ENCODE measurements at places on chromosomes 1 and 21.

- no peak for DNase-seq
These were observed 4.6 kb downstream of the SPATC1L start for GRCh38 chr21:46179708-46180078.

GRCh38 chr1:228150120-228150460 lies 360 bp downstream of the GJC2 start:
- no peak for DNase-seq

DNA sequence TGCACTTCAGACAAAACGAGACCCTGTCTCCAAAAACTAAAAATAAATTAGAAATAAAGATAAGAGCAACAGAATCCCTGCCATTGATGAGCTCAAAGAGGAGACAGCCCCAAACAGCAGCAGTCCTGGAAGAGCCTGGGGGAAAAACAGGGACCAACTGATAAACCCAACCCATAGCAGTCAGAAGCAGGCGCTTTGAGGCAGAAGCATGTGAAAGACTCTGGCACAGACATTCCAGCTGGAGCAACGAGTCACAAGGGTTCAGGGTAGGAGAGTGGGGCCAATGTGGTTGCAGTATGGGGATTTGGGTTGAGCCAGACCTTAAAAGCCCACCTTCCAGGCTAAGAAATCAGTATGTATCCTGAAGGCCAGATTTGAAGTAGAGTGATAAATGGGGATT lies 78.5 kb downstream of the MPZL1 start:
- DNase-seq: no peak

GRCh38 chr21:46620846-46621245 lies 14.6 kb upstream of the PRMT2 start:
- DNase-seq: no peak

DNA sequence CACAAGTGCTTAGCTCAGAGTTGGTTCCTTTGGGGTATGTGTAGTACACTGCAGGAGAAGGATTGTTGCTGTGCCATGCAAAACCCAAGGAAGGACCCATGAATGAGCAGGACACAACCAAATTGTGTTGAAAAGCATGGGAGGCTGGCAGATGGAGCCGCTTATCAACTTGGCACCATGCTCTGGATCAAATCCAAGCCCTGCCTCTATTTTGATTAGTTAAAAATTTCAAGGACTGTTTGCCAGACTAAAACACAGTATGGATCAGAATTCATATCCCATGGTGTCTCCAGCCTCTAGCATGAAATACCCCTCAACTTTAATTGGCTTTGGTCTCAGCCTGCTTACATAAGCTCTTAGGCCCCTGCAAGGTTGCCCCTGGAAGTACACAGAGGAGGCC lies 27.8 kb downstream of the CCDC185 start:
- DNase-seq: no peak

DNA sequence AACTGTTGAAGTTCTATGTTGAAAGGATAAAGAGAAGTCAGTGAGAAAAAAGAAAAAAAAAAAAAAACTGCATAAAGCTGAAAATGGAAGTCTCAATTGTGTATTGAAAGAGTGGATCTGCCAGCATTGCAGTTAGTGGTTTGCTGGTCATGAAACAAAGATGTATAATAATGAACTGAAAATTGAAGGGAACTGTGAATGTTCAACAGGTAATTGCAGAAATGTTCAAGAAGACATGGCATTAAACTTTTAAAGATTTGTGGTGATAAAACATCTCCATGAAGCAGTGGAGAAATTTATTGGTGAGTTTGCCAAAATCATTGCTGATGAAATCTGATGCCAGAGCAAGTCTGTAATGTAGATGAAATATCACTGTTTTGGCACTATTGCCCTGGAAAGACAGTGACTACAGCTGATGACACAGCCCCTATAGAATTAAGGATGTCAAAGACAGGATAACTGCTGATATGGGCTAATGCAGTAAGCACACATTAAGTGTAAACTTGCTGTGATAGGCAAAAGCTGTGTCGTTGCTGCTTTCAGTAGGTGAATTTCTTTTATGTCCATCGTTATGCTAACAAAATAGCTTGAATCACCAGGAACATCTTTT lies 71.0 kb downstream of the RD3 start:
- no peak for DNase-seq

- DNase-seq: no peak
These were observed 9.4 kb downstream of the USP16 start for GRCh38 chr21:29033871-29034270.

DNA sequence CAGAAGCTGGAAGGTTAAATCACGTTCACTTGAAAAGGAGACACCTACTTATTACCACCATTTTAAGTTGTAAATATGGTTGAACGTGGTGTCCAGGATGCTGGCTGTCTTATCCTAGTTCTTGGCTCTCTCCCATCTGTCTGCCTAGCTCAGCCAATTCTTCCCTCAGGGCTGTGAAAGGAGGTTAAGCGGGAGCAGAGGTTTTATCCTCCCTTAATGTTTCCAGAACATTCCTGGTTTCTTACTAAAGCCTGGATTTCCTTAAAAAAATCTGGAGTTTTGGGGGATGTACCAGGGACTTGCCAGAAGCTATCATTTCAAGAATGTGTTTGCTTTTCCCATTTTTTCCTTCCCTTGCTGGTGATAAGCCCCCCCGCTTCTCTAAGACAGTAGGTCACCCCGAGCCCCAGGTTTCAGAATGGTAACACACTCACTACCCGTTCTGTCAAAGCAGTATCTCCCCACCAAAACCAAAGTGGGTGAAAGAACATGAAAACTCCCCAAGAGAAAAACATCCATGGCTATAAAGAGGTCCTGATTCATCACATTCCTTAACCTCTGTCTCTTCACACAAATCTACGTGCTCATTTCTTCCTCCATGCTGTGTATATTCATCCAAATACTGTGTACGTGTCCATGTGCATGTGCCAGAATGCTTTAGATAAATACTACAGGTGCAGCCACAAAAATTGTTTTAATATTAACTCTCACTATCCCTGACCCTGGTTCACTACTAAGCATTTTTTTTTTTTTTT lies 114.7 kb downstream of the MAP3K21 start:
- DNase-seq: no peak

GRCh38 chr1:79373481-79374125 lies 367.1 kb upstream of the ADGRL4 start:
- no peak for DNase-seq

- no peak for DNase-seq
These were observed 177.3 kb upstream of the TMEM51 start for GRCh38 chr1:14976256-14976655.

GRCh38 chr21:26425576-26425975 lies 147.5 kb downstream of the CYYR1 start:
- DNase-seq: no peak

DNA sequence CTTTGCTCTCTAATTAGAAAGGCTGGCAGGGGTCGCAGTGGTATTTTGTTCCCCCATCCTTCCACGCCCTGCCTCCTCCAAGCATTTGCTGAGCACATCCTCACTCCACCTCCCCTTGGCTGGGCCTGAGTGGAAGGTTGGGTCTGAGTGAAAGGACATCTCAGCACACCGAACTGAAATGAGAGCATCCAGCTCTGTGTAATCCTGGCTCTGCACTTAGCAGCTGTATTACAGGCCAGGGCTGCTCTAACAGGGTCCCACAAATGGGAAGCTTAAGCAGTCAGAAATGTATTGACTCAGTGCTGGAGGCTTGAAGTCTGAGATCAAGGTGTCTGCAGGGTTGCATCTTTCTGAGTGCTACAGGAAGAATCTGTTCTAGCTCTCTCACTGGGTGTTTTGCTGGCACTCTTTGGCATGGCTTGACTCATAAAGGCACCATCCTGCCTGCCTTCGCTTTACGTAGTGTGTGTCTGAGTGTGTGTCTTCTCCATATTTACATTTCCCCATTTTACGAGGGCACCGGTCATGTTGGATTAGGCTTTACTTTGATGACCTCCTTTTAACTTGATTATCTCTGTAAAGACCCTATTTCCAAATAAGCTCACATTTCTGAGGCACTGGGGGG lies 48.5 kb upstream of the IGSF21 start:
- no peak for DNase-seq

- no peak for DNase-seq
These were observed 22.7 kb downstream of the UCHL5 start for GRCh38 chr1:193036337-193037047.

DNA sequence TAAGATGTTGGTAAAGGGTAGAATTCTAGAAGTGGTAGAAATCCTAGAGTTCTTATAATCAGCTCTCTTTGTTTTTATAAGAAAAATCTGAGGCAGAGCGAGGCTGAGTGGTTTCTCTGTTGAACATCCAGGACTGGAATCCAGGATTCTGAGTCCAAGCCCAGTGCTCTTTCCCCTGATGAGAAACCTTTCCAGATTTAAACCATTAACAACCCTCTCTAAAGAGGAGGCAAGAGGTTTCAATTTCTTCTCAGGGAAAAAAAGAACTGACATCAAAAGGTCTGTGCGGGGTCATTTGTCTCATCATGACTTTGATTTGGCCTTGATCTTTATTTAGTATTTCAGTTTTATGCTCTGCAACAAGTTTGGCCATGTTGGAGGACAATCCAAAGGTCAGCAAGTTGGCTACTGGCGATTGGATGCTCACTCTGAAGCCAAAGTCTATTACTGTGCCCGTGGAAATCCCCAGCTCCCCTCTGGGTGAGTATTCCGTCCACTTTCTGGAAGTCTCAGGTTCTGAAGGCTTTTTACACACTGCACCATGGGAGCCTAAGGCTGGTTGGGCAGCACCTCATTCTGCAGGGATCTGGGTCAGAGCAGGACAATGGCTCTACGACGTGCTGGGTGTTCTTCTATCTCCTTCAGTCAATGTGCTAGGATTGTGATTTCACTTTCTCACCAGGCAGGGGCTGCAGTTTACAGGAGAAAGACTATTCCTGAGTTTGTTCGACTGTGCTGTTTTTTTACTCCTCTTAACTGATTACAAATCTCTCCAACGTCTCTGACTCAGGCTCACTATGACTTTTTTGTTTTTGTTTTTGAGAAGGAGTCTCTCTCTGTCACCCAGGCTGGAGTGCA lies 18.9 kb upstream of the CCT8 start:
- no peak for DNase-seq

- no peak for DNase-seq
These were observed 9.7 kb downstream of the MX1 start for GRCh38 chr21:41435706-41436105.

DNA sequence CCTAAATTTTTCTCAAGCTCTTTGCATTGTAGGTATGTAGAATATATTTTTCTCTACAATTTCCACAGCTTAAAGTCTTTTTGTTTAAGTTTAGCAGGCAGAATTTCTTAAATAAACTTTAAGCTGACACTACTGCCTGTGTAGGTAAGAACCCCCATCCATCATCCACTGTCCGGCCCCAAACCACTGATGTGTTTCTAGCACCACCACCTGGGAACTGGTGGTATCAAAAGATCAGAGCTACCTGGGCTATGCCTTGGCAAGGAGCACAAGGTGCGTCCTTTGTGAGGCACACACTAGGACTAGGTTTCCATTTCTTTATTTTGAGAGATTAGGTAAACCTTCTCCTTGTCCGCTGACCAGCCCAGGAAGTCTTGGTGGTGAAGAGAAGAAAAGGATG lies 10.5 kb upstream of the LELP1 start:
- DNase-seq: no peak

DNA sequence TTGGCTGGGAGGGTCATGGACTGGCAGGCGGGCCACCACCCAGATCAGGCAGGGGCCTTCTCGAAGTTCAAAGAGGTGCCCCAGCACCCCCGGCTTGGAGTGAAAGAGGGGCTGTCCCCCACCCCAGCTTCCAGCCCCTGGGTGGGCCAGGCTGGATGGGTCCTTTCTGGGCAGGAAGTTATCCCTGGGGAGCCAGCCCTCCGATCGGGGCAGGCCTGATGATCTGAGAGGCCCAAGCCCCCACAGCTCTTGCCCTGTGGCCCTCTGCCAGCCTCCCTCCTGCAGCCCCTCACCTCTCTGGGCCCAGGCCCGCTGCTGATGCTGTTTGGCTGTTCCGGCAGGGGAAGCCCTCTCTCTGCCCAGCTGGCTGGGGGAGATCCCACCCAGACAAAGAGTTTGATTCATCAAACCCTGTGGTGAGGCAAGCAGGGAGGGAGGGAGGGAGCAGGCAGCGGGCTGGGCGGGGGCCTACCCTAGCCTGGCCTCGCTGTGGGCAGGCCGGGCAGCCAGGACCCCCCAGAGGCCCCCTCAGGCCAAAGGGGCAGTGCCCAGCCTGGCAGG lies 2.5 kb downstream of the ARHGEF19 start:
- DNase-seq: no peak

DNA sequence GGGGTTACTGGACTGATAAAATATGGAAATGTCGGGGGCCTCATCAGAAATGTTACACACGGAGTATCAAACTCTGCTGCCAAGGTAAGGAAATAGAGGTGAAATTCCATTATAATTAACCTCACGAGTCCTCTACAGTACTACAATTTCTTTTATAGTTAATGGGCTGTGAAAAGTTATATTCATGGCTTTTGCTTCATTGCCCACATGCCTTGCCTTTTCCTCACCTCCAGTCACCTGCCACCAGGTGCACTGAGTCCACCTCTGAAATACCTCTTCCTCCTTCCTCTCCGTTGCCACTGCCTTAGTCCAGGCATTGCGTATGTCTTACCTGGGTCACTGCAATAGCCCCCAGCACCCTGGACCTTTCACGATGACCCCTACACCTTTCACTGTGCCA lies 186.9 kb downstream of the VPS13D start:
- no peak for DNase-seq

- DNase-seq: no peak
These were observed 45.9 kb downstream of the FAAP20 start for GRCh38 chr1:2148691-2149090.

GRCh38 chr1:27100335-27101053 lies 54.4 kb downstream of the SLC9A1 start:
- DNase-seq: no peak

DNA sequence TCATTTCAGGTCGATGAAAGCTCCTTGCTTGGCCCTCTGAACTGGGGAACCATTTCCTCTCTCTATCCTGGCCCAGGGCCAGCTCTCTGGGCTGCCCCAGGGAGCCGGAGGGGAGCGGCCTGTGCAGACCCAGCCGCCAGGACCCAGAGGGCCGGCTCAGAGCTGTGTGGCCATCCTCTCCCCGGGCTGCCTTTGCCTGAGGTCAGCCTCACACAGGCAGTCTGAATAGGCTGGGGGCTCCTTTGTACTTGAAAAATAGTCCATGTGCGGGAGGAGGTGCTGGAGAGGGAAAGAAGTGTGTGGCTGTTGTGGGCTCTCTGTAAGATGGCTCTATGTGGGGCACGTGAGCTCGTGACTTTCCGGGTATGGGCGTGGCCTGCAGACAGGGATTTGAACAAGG lies 275.1 kb upstream of the VAMP3 start:
- no peak for DNase-seq

GRCh38 chr1:183215076-183215720 lies 29.1 kb downstream of the LAMC2 start:
- DNase-seq: no peak

GRCh38 chr1:245094092-245094491 lies 60.7 kb upstream of the KIF26B start:
- no peak for DNase-seq

GRCh38 chr1:190022709-190023108 lies 455.0 kb downstream of the BRINP3 start:
- no peak for DNase-seq

- no peak for DNase-seq
These were observed 98.8 kb downstream of the CCDC185 start for GRCh38 chr1:223492044-223492443.

GRCh38 chr1:114750780-114751179 lies 7.0 kb downstream of the CSDE1 start:
- DNase-seq: no peak
